ENCODE measurements at places on chromosomes 6 and 20.

GRCh38 chr6:165077876-165078275, 231.5 kb downstream of the C6orf118 start:
- no peak for DNase-seq

DNA sequence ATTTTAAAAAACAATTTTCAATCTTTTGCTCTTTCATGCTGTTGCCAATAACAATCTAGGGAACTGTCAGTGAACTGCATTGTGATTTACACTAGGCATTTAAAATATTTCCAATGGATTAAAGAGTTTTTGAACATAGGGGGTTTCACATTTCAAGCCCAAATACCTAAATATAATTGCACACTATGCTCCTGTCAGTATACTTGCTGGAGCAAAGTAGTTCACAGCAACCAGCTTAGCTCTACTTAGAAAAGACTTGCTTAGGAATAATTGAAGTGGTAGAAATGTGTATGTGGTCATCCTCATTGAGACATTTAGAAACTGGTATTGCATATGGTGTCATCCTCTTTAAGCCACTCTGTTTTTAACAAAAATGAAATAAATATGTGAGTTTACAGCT, 41.7 kb upstream of the REV3L start:
- DNase-seq = no peak

GRCh38 chr6:15331629-15332251, 85.9 kb downstream of the JARID2 start:
- no peak for DNase-seq

- no peak for DNase-seq
Measured at GRCh38 chr6:13474787-13475186, 12.6 kb downstream of the GFOD1 start.

- DNase-seq = peak; percentile 17
Measured at GRCh38 chr6:160260803-160261450, 2.3 kb upstream of the SLC22A2 start.

DNA sequence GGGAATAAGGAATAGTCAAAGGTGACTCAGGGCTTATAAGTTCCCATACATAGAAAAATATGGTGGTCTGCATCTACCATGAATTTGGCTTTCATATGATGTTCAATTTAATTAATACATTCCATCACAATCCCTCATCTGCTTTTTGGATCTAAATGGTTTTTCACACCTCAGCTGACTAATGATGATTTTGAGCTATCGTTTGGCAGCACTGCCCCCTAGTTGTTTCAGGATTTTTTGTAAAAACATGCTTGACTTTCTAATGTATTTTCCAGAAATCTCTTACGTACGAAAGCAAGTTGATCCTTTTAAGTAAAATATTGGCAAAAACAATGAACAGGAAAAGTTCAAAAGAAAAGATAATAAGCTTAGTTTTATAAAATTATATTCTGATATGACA, 408.6 kb upstream of the ADGRB3 start:
- no peak for DNase-seq

DNA sequence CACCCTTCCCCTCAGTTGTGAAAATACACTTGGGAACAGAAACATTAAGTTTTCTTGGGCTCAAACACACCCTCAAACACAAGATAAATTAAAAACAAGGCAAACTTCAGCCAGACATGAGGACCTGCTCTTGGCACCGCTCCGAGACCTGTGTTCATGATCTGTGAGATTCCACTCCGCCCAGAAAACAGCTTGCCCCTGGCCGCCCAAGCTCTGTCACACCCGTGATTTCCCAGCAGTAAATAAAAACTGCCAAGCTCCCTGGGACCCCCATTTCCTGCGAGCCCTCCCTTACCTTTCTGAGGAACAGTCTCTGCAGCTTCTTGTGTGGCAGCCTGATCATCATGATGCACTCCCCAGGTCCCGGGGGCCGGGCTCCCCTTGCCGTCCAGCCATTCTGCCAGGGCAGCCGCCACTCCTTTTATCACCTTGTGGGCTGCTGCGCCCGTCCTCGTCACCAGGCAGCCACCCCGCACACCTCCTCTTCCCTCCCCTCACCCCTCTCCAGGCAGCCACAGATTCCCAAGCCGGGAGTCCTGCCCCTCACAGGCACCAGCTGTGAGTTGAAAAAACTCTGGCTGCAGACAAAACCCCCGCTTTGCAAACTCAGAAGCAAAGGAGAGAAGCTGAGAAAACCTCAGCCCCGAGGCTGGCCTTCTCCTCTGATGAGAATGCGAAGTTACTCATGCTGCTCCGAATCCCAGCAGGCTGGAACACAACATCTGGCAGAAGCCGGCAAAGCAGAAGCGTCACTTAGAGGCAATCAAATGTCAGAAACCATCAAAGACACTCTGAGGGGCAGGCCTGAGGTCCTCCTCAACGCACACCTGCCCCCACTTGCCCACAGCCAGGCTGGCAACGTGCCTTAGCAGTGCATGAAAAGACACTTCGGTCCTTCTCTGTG, 130.4 kb upstream of the RPS6KA2 start:
- no peak for DNase-seq

- DNase-seq = no peak
Measured at GRCh38 chr20:58909585-58909984, 57.1 kb downstream of the GNAS start.

DNA sequence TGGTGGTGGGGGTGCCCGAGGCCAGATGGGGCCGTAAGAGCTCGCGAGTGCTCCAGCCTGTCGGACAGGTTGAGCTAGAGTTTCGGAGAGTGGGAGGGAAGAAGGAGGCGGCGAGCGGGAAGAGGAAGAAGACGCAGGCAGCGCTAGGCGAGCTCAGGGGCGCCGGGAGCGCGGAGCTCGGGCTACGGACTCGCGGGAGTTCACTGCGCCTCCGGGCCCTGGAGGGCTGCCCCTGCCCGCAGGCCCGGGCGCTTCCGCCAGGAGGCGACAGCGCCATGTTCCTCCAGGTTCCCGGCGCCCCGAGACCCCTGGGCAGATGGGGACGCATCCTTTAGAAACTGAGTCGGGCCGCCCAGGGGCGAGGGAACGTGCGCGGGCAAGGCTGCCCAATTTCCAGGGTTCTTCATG, 984 bp downstream of the TFAP2C start:
- DNase-seq = no peak

GRCh38 chr6:151007076-151007475, 141.6 kb downstream of the MTHFD1L start:
- DNase-seq = no peak

GRCh38 chr6:159042003-159042825, 2.6 kb downstream of the TAGAP start:
- DNase-seq = no peak

GRCh38 chr6:139152088-139152891, 17.4 kb downstream of the HECA start:
- DNase-seq = no peak

GRCh38 chr6:150336299-150336698, 32.5 kb upstream of the IYD start:
- DNase-seq = no peak

GRCh38 chr20:54194724-54195438, 13.0 kb upstream of the PFDN4 start:
- no peak for DNase-seq

DNA sequence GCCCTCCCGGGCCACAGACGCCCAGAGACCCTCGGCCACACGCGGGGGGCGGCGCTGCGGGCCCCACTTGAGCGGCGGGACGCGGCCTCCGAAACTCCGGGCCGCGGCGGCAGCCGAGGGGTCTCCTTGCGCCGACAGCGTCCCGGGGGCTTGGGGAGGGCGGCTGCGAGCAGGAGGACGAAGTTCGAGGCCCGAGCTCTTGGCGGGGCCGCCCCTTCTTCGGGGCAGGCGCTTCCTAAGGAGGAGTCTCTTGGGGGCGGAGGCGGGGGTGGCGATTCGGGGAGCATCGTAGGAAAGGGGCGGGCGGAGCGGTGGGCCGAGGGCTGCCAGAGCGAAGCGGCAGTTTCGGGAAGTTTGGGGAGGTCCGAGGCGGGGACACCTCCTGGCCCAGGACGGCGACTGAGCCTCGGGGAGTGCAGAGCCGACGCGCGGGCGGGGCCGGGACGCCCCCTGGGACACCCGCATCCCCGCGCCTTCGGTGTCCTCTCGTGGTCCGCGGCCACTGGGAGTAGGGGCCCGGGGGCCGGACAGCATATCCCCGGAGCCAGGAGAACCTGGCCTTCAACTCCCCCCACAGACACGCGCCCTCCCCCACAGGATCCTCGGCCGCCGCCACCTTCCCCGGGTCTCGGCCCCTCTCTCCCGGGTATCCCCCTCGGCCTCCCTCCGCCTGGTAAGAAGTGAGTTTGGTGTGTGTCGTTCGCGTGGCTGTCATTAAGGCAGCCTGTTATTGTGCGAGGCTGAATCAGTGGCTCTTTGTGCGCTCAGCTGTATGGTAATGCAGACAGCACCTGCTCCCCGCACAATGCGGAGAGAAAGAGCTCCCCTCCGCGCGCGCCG, 613 bp upstream of the DLL1 start:
- peak; percentile 70 for DNase-seq

- DNase-seq = no peak
Measured at GRCh38 chr20:23207826-23208540, 121.9 kb upstream of the CD93 start.

DNA sequence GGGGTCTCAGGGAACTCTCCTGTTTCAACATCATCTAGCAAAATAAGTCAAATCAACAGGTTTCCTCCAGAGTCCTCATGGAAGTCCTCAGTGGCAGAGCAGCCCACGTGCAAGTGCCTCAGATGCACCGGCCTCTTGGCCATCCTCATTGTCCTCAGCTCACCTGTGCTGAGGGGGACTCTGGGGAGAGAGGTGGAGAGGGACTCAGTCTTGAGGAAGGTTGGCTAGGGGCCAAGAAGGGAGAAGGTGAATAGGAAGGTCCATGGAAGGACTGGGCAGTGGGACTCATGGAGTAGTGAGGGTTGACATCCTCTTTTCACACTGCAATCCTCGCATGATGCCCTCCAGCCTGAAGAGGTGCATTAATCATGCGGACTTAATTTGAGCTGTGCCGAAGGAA, 77.9 kb upstream of the DUSP22 start:
- DNase-seq = no peak

- DNase-seq = no peak
Measured at GRCh38 chr20:37803438-37804307, 99.3 kb upstream of the VSTM2L start.

GRCh38 chr6:160895562-160895961, 96.0 kb upstream of the MAP3K4 start:
- no peak for DNase-seq

- no peak for DNase-seq
Measured at GRCh38 chr6:122947355-122947754, 48.7 kb upstream of the CLVS2 start.

DNA sequence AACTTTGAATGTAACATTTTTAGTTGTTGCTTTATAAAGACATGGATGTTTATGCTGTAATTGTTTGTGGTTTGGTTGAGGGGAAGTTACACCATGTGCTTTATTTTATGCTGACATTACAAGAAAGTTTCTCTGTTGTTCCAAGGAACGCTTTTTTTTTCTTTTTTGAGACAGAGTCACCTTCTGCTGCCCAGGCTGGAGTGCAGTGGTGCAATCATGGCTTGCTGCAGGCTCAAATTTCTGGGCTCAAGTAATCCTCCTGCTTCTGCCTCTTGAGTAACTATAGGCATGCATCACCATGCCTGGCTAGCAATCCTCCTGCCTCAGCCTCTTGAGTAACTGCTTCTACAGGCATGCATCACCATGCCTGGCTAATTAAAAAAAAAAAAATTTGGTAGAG, 21.0 kb upstream of the IFNGR1 start:
- DNase-seq = peak; percentile 81

DNA sequence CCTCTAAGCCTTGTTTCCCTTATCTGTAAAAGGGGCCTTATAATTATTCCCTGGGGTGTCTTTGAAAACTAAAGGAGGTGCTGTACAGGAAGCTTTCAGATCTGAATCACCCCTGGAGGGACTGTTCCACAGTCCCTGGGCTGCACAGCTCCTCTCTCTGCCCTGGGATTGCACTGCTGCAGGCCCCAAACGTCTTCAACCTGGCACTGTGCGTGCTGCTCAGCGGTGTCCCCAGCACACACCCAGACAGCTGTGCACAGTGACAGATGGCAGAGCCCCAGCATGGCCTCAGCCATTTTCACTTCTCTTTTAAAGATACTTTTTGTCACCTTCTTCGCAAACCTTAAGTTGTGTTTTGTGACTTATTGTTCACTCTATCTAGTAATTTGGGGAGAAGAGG, 50.7 kb upstream of the INSM1 start:
- DNase-seq = no peak

DNA sequence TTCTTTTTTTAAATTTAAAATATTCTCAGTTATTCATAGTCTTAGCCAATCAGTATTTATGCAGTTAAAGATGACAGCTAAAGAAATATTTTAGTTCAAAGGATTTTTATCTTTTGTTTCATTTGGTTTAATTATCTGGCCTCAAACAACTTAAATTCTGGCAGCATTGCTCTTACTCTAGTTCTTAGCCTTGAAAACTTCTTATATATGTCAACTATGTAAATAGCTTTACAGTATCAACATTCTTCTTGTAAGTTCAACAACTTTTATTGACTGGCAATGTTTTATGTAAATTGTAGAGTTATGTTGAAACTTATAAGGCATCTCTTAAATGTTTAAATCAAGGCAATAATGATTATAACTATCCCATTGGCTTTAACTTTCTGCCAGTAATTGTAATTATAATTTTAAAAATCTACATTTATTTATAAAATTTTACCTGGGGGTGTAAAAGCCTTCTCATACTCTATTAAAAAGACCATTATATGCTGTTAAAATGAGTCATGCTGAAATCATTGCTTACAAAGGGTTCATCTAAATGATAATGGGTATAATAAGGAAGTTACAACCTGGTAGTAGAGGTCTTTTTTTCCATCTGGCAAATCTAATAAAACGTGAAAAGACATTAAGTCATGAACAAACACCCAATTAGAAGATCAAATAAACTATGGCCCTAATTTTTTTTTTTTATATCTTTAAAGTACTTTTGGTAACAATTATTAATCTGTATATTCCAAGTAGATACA, 45.8 kb upstream of the FAM184A start:
- no peak for DNase-seq

- DNase-seq = no peak
Measured at GRCh38 chr20:21509597-21510371, 4.1 kb downstream of the NKX2-2 start.

DNA sequence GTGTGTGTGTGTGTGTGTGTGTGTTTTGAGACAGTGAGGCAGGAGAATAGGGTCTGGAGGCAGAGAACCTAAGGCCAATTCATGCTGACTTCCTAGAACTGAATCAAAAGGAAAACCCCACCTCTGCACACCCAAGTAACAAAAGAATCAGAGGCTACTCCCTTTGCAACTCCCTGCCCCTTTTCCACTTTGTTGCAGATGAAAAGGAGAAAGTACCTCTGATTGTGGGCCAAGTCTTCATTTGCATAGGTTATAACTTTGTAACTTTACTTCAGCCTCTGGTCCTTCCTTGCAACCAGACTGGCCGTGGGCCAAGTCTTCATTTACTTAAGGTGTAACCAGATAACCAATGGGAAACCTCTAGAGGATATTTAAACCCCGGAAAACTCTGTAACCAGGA, 168.8 kb downstream of the EYA2 start:
- DNase-seq = no peak

All from tibial artery (tissue), 4 donors.